Neural progenitor cell (in vitro differentiated cells): ENCODE measurements at places on chromosomes 5 and 9.
A peak's percentile ranks its signal among the peaks of the same experiment; 100 is the strongest.

- DNase-seq = no peak
These were observed 128.7 kb upstream of the PIK3R1 start for GRCh38 chr5:68086857-68087256.

- peak; percentile 61 for DNase-seq
These were observed 234.2 kb upstream of the RFX3 start for GRCh38 chr9:3760031-3760430.

- no peak for DNase-seq
These were observed 66.4 kb upstream of the SLC44A1 start for GRCh38 chr9:105178076-105178475.

GRCh38 chr5:179375831-179376365 lies 30.6 kb upstream of the ADAMTS2 start:
- DNase-seq = no peak

GRCh38 chr5:2190549-2190948 lies 307.8 kb upstream of the IRX4 start:
- no peak for DNase-seq

DNA sequence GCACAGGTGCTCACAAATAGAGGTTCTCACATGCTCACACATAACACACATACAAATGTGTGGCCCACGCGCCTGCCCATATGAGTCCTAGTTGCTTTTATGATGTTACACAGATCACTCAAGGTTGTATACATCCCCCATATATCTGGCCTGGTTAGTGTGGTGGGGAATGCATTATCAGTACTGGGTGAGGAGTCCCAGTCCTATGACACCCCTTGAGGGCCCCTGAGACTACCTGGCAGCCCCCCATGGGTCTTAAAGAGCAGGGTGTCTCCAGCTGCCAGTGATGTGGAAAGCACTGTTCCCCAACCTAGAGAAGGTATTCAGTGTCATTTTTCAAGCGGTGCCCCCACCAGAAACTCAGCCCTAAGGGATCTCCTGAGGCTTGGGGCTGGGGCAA lies 2.8 kb upstream of the HAND1 start:
- no peak for DNase-seq

- no peak for DNase-seq
These were observed 85.3 kb upstream of the COX7C start for GRCh38 chr5:86532429-86532828.

- DNase-seq = no peak
These were observed 1085.7 kb downstream of the TAF11L14 start for GRCh38 chr5:18720002-18720401.

- no peak for DNase-seq
These were observed 11.5 kb downstream of the CCDC127 start for GRCh38 chr5:206406-206805.

GRCh38 chr9:133980864-133981588 lies 11.1 kb downstream of the VAV2 start:
- DNase-seq = no peak

GRCh38 chr5:171773106-171773505 lies 12.5 kb upstream of the SMIM23 start:
- peak; percentile 62 for DNase-seq
